ENCODE measurements at places on chromosomes 6 and 20.
A peak's percentile ranks its signal among the peaks of the same experiment; 100 is the strongest.

DNA sequence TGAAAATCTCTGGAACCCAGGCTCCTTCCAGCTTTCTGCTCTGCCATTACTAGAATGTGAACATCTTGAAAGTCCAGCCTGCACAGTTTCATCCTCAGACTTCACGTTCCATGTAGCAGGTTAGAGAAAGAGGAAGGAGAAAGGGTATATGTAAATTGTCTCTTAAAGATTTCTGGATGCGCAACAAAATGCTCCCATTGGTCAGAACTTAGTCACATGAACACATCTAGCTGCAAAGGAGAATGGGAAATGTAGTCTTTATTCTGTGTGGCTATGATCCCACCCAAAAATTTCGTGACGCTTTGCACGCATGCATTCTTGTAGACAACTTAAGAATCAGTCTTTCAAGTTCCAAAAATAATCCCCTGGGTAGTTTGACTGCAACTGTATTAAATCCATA, 46.4 kb upstream of the CHD6 start:
- no peak for DNase-seq

GRCh38 chr6:12293931-12294807, 4.0 kb downstream of the EDN1 start:
- DNase-seq: no peak

DNA sequence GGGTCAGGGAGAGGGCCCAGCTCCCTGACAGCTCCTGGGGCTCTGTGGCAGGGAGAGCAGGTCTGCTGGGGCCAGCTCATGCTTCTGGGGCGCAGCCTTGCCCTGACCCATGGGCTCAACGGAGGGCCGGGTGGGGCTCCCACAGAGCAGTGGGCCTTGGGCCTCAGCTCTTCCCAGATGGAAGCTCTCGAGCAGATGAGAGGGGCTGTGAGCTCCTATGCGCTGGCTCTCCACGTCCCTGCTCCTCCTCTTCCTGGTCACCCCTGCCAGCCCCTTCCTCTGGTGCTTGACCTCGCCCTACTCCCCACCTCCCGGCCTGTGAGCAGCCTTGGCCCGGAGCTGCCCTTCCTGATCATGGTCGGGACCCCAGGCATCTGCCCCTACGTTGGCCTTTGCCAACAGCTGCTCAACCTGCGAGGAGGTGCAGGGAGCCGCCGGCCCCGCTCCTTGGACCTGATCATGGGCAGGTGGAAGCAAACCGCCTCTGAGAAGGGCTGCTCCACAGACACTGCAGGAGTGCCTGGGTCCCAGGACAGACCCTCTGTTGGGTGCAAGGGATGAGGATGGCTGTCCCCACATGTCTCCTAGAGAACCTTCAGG, 26.8 kb upstream of the GATA5 start:
- DNase-seq: no peak

DNA sequence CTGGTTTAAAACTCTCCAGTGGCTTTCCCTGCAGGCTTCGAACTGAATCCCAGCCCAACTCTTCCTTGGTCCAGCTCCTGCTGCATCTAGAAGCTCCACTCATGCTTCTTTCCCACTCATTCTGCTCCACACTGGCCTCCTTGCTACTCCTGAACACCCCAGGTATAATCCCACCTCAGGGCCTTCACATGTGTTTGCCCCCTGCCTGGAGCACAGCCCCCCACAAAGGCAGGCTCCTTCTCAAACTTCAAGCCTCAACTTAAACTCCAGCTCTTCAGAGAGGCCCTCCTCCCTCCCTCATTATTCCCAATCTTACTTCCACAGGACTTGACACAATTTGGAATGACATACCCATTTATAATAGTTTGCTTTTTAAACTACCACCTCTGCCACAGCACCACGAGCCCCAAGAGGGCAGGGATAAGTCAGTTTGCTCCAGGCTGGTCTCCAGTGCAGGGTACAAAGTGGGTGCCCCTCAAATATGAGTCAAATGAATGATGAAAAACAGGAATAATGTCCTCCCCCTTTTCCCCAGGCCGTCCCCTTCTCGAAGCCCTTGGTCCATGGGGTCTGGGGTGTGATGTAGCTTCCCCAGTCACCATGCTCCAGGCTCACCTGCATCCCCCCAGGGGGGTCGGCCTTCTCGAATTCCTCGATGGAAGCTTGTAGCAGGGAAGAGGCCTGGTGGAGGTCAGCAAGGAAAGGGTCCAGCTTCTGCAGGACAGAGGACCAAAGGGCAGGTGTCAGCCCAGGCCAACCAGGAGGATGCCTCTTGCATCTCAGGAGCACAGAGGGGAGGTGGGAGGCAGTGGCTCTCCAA, 37.4 kb downstream of the KIAA1755 start:
- no peak for DNase-seq

DNA sequence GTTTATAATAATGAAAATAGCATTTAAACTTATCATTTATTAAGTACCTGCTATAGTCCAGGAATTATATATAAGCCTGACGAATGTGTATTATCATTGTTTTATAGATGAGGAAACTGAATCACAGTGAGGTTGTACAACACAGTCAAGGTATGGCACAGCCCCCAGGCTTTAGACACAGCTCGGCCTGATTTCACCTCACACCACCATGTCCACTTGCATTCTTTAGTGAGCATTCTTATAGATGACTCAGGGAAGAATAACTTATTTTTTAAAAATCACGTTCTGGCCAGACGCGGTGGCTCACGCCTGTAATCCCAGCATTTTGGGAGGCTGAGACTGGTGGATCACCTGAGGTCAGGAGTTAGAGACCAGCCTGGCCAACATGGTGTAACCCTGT, 289.0 kb downstream of the SYNE1 start:
- DNase-seq: no peak

DNA sequence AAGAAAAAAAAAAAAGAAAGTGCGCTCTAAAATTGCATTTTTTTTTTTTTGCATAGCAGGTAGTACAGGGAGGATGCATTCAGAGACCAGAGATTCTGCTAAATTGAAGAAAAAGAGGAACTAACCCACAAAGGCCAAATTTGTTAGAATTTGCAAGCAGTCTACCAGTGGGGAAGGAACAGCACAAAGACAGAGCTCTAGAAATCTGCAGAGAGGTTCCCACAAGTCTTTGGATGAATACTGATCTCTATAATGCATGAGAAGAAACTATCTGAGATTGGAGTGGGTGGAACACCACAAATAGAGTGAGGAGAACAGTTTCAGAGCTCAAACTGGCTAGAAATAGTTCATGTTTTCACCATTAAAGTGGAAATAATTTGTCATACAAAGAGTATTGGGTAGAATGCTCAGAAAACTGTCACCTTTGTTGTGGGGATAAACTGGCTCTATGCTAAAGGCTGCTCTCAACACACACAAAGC, 79.6 kb upstream of the AHI1 start:
- DNase-seq: no peak

GRCh38 chr6:157047951-157048350, 270.8 kb downstream of the ARID1B start:
- DNase-seq: no peak

GRCh38 chr6:49902856-49903255, 36.5 kb upstream of the CRISP1 start:
- DNase-seq: no peak

DNA sequence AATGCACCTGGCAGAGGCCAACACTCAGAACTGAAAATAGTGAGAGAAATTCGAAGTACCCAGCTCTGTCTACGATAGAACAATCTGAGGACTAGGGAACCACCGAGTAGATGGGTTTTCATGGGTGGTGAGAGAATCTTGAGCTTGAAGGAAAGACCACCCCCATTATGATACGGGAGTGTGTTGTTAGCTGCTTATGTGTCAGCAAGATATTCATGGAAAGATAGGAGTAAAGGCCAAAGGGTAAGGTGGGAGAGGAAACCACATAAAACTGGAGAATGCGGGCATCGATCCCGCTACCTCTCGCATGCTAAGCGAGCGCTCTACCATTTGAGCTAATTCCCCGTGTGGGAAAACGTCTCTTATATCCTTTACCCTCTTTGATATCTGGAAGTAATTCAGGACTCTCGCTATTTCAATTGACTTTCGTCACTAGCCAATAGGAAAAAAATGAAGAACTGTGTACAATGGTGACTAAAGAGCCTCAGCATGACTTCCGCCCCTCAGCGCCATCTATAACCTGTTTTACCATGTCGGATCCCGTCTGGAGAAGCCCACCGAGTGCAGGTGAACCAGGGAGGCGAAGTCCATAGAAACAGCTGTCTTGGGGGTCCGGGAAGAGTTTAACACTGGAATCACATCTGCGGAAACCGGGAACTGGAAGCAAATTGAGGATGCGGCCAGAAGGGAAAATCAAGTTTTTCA, 25.0 kb upstream of the ABT1 start:
- peak; percentile 92 for DNase-seq

- no peak for DNase-seq
These were observed 2.2 kb downstream of the PRRC2A start for GRCh38 chr6:31622684-31623091.

DNA sequence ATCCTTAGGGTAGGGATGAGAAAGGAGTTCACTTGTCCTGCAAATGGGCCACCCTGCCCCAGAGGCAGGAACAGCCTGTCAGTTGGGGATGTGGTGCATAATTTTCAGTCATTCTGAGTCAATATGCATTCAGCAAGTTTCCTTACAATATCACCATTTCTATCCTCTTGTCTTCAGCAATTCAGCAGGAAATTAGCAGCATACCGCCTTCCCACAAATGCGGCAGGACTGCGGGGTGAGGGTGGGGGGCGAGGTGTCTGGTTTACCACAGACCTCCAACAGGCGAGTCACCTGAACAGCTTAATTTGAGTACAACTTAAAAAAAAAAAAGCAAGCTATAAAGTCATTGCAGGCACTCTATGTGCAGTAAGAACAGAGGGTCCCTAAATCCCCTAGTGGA, 126.8 kb downstream of the MAP3K7 start:
- DNase-seq: no peak

DNA sequence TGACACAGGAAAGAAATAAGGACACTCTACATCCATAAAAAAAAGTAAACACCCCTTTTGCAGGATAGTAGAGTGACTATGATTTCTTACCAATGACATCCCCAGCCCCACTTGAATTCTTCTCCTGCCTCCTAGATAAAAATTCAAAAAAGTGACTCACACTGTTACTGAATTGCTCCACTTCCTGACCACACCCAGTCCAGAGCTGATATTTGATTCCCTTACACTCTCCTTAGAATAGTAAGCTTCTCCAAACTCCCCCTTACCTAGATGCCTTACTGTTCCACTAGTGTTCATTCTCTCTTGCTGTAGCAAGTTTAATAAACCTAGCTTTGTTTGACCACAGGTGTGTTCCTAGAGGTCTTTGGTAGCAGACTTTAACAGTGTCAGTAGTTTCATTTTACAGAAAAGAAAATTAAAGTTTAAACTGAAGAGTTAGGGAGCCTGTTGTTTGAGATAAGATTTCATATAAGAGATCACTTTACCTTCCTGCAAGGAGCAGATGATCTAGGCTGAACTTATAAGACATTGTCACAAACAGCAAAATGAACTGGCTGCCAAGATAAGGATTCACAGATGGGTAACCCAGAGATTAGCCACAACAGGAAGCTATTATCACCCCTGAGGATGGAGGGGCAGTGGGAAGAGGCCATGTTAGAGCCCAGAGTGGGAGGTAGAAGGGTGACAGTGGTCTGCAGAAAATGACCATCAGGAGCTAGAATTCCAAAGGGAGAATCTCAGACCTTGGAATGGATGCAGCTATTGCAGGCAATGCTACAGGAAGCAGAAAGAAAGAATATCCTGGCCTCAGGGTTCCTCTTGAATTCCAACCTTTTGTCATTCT, 28.4 kb upstream of the BTN3A2 start:
- DNase-seq: no peak

GRCh38 chr6:56250266-56250665, 2.9 kb upstream of the COL21A1 start:
- no peak for DNase-seq

DNA sequence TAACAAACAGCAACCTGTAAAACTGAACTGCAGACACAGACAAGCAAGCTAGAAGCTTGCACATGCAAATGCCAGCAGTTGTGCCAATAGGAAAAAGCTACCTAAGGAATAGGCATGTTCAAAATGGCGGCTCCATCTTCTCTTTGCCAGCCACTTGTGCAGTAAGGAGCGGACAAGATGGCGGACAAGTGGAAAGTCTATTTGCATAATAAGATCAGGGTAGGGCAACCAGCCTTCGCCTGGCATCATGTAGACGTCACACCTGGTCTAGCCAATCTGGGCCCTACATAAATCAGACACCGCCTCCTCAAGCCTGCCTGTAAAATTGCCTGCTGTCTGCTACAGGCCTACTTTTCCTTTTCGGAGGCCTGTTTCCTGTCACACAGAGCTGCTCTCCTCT, 18.0 kb downstream of the C6orf52 start:
- DNase-seq: no peak

- no peak for DNase-seq
These were observed 98.4 kb upstream of the CARMIL1 start for GRCh38 chr6:25180630-25181349.

GRCh38 chr20:61657721-61658377, 405.8 kb downstream of the CDH4 start:
- DNase-seq: no peak

DNA sequence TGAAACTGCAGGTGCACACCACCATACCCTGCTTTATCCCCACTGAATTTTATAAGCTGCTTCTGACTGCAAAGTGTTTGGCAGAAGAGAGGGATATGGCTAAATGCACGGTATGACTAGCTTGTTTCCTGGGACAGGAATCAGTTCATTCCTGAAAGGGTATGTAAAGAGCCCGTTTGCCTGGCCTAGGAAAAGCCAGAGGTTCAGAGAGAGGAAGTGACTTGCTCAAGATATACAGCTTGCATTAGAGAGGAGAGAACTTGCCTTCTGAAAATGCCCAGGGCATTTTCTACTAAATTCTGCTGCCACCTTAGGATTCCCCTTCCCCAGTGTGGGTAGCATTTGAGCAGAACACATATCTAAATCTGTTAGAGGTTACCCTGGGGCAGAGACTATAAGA, 683 bp upstream of the GCNT2 start:
- no peak for DNase-seq

- no peak for DNase-seq
These were observed 78.1 kb upstream of the FLRT3 start for GRCh38 chr20:14415467-14415866.

- DNase-seq: no peak
These were observed 74.5 kb downstream of the HUS1B start for GRCh38 chr6:582370-582769.

- DNase-seq: no peak
These were observed 10.1 kb downstream of the HMGCLL1 start for GRCh38 chr6:55568808-55569439.

- no peak for DNase-seq
These were observed 21.6 kb upstream of the MYB start for GRCh38 chr6:135159531-135159930.

DNA sequence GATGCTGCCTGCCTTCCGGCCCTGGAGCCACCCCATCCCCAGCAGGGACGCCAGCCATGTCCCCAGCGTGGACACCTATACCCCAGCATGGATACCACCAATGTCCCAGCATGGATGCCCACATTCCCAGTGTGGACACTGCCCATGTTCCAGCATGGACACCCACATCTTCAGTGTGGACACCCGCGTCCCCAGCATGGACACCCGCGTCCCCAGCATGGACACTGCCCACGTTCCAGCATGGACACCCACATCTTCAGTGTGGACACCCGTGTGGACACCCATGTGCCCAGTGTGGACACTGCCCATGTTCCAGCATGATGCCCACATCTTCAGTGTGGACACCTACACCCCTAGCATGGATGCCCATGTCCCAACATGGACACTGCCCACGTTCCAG, 7.1 kb upstream of the FRMD1 start:
- no peak for DNase-seq

- no peak for DNase-seq
These were observed 43.6 kb downstream of the HACE1 start for GRCh38 chr6:104816125-104816524.
